Right ventricle myocardium superior (tissue), 1 donor: ENCODE measurements at places on chromosomes 6 and 20. TPM values are rescaled to one million over a fixed set of nuclear protein-coding genes. Genes with fewer than 3 reads are reported as not detected.
A peak's percentile ranks its signal among the peaks of the same experiment; 100 is the strongest.

GRCh38 chr6:3609388-3609787, 142.1 kb downstream of the PXDC1 start:
- no peak for DNase-seq

The SAMD3 gene
- total RNA-seq: 0.19 TPM

The SLC22A23 gene
- total RNA-seq: 5.4 TPM

GRCh38 chr20:41394931-41395666, 28.5 kb upstream of the EMILIN3 start:
- DNase-seq: no peak

DNA sequence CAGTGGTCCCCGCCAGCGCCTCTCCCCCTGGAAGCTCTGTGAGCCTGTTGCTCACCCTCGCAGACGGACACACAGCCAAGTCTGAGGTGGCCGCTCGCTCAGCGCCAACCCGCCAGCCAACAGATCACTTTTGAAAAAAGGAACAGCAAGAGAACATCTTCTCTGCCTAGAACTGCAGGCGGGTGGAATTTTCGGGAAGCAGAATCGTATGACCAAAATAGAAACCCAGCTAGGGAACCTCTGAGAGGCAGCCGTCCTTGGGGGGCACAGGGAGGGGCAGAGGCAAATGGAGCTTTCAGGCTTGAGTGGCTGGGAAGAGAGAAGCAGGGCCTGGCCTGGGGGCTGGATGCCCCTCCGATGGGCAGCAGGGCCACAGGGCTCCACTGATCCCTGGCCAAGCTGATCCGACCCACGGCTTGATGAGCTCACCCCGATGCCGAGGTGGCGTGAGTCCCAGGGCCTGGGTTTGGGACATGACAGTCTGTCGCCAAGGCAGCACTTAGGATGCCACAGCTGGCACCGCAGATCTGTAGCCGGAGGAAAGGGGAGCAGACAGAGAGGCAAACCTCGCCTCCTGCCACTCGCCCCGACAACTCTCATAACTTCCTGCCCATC, 9.8 kb downstream of the NFATC2 start:
- DNase-seq: peak; percentile 72

DNA sequence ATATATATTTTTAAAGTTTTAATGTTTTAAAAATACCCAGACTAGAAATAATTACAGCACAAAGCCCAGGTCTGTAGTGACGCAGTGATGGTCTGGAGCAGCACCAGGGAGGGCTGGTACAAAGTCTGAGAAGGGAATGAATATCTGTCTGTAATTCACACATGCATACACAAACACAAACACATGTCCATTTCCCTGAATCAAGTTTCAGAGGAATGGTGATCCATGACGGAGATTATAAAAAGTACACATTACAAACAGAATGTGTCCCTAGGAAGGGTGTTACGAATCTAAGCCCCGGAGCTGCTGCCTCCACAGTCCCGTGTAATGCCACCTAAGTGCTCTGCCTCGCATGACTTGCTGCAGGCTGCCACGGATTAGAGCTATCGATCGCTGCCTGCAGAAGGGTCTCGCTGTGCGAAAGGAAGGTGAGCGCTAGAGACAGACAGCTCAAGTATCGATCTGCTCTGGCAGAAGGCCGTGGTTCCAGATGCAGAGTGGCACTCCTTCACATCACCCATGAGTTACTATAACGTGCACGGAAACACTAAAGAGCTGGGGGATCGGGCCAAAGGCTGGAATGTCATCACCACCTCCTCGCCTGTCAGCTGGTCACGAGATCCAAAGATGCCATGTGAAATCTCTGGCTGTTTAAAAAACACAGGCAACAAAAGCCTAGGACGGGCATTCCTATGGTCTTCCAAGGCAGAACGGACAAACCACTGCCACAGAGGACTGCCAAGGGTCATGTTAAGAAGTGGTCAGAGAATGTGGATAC, 87.1 kb downstream of the INSM1 start:
- DNase-seq: no peak

DNA sequence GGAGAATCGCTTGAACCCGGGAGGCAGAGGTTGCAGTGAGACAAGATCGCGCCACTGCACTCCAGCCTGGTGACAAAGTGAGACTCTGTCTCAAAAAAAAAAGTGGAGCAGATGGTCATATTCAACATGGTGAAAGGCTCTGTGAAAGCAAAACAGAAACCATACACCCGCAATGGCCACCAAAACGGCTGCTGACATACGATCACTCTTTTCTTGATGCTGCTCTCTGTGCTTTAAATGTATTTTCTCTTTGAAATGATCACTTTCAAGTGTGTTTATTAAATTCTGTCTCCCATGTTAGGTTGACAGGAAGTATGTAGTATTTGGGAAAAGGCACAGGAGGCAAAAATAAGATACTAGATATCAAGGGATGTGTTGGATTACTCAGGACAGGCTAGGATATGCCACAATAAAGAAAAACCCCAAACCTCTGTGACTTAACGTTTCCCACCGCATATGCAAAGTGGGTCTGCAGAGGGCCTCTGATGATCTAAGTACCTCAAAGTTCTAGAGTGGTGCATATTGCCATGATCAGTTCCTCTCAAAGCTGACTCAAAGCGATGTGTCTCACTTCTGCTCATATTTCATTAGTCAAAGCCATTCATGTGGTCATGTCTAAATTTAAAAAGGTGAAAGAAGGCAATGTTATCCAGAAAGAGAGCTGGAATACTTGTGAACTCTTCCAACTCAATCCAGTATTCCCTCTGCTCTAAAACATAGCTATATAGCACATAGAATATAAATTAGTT, 155.1 kb upstream of the SOX4 start:
- DNase-seq: no peak

GRCh38 chr6:156701966-156702365, 75.2 kb upstream of the ARID1B start:
- no peak for DNase-seq

DNA sequence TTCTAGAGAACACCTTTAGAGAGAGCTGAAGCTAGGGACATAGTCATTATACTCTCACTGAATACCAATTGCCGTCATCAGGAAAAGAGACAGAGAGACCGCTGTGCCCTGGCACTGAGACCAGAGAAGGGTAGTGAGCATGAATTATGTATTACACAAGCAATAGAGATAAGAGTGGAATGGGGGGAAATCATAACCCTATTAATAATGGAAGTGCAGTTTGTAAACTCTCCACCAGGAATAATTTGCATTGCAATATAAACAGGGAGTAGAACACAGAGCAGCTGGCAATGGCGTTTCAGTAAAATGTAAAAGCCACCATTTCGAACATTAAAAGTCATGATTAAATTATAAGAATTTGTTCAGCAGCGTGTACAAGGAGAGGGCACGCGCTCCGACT, 244.5 kb downstream of the MAFB start:
- no peak for DNase-seq

The ZBTB46 gene
- total RNA-seq: 13.5 TPM

The RAB44 gene
- not detected for total RNA-seq

The DCDC2 gene
- total RNA-seq: not detected

DNA sequence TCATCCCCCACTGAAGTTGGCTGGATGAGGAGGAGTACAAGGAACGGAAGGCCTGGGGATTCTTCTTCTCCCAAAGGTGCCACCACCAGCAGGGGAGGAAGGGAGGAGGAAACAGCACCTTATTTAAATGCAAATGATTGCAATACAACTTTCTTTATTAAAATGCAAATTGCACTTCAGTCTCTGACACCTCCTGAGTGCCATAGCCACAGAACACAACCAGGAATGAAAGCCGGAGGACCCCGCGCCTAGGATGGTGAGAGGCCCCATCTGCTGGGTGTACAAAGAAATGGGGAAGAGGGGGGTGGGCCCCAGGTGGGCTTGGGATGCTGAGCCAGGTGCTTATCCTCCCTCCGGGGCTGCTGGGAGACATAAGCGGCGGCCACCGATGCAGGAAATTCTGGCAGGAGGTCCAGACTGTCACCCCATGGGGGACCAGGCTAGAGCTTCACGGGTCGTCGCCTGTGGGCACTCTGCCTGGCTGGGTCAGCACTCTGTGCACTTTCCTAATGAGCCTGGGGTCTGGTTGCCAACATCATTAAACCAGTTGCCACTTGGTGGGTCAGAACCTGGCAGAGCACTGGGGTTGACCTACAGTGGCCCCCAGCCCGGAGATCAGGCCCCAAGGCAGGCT, 154.2 kb upstream of the MLN start:
- DNase-seq: no peak

DNA sequence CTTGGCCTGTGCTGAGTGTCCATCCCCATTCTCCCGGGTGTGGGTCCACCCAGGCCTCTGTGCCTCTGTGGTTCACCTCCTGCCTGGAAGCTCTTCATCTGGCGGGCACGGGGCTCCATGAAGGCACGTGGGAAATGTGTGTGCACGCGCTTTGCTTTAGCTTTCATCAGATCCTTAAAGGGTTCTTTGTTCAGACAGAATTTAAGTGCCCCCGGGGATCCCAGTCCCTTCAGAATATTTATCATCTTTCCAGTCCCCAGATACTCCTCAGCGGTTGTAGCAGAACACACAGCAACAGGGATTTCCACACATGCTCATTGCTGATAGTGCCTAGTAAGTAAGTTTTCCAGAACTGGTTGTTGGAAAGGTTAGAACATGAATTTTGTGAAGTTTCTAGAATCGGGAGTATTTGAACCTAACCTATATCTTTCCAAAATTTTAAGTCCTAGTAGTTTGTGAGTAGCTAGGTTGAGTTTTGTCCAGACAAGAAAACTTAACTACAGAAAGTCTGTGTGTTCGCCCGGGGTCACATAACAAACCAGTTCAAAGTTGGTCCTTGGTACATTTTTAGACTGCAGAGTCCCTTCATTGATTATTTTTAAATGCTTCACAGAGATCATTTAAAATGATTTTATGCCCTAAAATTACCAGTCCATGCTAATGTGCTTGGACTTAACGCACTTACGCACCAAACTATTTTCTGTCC, 67.7 kb downstream of the RPP40 start:
- no peak for DNase-seq

The ATP6V1G2 gene
- 2.3 TPM for total RNA-seq

The CYB5R4 gene
- total RNA-seq: 13.2 TPM

The GJA1 gene
- 214 TPM for total RNA-seq

The EEF1A2 gene
- total RNA-seq: 1,229 TPM

The ZNF311 gene
- total RNA-seq: 0.08 TPM

DNA sequence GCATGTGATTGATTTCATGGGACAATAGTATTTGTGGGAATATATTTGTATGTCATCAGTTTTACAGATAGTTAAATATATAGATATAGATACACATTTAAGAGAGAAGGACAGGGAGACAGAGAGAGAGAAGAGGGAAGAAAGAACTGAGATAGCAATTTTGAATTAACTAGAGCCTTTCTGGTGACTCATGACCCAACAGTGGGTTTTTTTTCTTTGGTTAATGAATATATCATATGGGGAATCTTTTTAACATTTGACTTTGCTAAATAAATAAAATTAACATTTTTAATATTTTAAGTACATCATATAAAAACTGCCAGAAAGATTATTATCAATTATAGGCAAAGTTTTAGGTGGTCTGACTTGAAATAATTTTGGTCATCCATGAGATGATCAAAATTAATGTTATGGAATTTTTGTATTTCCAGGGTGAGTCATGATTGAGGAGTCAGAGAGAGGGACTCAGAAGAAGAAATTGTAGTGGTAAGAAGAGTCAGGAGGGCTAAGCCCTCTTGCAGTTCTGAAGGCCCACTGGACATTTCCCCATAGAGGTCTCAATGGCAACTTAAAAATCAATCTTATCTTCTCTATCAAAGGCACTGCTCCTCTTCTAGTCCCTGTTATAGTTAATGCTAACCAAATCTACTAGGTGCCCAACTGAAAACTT, 508.1 kb upstream of the MAP3K7 start:
- no peak for DNase-seq

- DNase-seq: no peak
These were observed 479.7 kb upstream of the MARCKS start for GRCh38 chr6:113377362-113377942.

- no peak for DNase-seq
These were observed 186.5 kb downstream of the SCP2D1 start for GRCh38 chr20:19000078-19000477.

The CGA gene
- not detected for total RNA-seq

DNA sequence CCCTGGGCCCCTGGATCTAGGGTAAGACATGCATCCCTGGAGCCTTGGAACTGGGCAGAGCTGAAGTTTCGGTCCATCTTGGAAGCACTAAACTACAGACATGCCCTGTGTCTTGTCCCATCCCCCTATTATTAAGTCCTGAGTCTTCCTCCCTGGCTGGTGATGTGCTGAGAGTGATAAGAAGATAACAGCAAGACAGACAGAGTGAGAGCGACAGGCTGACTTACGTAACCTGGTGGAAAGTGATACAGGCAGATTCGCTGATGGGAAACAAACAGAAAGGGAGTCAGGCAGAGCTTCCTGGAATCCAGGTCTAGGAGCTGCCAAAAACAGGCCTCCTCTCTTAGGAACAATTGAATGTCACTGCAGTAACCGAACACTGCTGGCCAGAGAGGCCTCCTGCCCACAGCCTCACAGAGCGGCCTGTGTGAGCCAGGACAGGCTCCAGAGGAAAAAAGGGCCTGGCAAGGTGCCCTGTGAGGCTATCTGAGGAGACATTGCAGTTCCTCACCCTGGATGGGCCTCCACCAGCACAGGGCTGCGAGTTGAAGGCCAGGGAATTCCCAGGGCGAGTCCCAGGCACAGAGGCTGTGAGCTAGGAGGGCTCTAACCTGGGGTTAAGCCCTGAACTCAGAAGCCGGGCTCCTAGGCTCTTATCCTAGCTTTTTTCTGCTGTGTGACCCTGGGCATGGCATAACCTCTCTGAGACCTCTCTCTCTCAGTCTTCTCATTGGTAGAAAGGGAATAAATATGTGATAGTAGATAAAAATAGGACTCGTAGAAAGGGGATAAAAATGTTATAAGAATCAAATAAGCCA, 34.2 kb upstream of the B4GALT5 start:
- DNase-seq: peak; percentile 94

The PPIL6 gene
- 5.5 TPM for total RNA-seq

The BMP7 gene
- total RNA-seq: 23.2 TPM

- DNase-seq: no peak
These were observed 669.5 kb downstream of the MAFB start for GRCh38 chr20:40019510-40019909.

DNA sequence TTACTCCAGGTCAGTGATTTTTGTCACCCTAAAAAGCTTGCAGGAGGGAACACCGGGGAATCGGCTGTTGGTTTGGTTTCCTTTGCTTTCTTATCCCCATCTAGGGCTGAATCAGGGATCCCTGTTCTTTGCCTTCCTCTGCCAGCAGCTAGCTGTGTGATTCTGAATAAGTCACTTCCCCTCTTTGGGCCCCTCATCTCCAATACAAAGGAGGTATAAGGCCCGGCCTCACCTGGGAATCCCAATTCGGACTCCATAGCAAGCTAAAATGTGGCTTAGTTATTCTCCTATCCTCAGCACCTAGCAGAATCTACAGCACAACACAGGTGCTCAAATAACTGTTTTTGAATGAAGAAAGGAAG, 18.5 kb upstream of the ARMC12 start:
- no peak for DNase-seq
